ENCODE measurements at places on chromosomes 5 and 9.

- peak; percentile 46 for DNase-seq
These were observed at the start of gene ZFP37 for GRCh38 chr9:113056191-113057106. Gene ZFP37 (minus strand): TSS chr9:113056724. CDS start chr9:113056688, 36 bp downstream.

- no peak for DNase-seq
These were observed 35.8 kb upstream of the PIP5K1B start for GRCh38 chr9:68669218-68669617.

DNA sequence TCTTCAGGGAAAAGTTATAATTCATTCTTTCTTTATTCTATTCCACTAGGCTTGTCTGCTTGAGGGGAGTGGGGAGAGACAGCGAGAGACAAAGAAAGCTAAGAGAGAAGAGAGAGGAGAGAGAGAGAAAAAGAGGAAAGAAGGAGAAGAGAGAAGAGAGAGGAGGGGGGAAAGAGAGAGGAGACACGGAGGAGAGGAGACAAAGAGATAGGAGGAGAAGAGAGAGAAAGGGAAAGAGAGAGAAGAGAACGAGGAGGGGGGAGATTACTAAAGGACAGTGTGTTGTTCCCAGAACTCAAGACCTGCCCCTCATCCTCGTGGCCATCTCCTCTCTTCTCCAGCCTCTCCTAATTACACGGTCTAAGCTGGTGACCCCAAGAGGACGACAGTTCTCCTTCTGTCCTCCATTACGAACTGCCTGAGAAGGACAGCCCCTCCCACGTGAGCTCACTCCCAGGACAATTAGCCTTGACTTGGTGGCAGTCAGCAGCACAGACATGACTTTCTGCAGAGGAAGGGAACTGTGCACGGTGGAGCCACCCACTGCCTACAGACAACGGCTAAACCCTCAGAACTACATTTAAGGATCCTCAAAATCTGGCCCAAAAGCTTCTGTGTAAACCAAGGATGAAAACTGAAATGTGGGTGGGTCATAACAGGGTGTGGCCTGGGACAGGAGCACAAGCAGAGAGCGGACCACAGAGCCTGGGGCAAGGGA, 99.1 kb downstream of the COL23A1 start:
- no peak for DNase-seq

GRCh38 chr5:33840927-33841547, 50.8 kb downstream of the ADAMTS12 start:
- DNase-seq = no peak

- no peak for DNase-seq
These were observed 74.7 kb downstream of the KIF24 start for GRCh38 chr9:34254141-34254913.

DNA sequence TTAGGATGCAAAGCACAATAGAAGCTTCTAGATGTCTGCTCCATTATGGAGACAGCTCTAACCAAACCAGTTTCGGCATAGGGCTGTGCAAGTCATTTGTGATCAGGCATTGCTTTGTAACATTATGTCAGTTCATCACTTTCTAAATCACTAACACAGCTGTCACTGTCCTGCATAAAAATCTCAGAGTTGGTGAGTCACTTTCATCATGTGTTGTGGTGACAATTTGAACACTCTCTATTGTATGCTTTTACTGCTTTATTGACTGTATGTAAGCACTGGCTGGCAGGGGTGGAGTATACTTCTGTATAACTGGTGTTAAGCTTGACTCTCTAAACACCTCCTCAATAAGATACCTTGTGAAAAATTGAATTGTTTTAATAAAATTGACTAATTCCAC, 77.9 kb downstream of the SLCO4C1 start:
- DNase-seq = no peak

GRCh38 chr9:132616725-132617124, 34.3 kb downstream of the BARHL1 start:
- no peak for DNase-seq

DNA sequence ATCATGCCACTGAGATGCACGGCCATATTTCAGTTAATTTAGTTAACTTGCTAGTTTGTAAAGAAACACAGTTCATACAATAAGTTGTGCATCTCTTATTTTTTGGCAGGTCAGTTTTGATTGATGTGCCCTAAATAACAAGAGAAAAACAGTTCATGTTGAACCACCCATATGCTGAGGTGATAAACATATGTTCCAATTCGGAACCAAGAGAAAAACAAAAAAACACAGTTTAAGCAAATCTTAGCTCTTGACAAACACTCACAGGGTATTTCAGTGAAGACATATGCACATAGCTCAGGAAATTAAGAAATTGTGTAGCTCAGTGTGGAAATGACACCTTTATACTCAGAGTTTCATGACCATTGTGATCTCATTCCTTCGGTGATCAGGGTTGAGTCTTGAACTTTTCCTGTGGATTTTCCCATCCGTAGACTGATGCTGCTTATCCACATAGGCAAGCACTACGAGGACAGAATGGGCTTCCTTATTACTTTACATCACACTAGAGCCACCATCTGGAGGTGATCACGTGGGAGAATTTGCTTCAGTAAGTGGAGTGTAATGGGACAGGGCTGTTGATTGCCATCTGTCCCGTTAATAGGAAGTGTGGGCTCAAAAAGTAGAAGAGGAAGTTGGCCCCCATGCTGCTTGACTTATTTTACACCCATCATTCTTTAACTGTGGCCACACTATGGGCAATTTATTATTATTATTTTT, 773.0 kb downstream of the MTRR start:
- no peak for DNase-seq

DNA sequence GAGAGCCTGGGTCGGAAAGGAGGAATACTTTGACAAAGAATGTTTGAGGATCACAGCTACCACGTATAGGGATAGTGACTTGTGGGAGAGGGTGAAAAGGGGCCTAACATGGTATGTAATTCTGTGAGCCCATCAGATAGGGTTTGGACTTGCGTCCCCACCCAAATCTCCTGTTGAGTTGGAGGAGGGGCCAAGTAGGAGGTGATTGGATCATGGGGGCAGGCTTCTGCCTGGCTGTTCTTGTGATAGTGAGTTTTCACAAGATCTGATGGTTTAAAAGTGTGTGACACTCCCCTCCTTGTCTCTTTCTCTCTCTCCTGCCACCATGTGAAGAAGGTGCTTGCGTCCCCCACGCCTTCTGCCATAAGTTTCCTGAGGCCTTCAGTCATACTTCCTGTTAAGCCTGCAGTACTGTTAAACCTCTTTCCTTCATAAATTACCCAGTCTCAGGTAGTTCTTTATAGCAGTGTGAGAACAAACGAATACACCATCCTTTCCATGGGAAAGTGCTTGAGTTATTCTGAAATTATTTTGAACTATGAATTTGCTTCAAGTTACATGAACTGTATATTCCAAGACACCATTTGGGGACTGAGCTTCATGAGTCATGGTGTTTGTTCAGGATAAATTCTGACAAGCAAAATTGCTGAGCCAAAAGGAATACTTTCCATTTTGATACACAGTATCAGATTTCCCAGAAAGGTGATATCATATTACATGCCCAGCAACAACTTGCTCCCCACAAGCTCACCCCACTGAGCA, 68.8 kb upstream of the SSBP2 start:
- no peak for DNase-seq

DNA sequence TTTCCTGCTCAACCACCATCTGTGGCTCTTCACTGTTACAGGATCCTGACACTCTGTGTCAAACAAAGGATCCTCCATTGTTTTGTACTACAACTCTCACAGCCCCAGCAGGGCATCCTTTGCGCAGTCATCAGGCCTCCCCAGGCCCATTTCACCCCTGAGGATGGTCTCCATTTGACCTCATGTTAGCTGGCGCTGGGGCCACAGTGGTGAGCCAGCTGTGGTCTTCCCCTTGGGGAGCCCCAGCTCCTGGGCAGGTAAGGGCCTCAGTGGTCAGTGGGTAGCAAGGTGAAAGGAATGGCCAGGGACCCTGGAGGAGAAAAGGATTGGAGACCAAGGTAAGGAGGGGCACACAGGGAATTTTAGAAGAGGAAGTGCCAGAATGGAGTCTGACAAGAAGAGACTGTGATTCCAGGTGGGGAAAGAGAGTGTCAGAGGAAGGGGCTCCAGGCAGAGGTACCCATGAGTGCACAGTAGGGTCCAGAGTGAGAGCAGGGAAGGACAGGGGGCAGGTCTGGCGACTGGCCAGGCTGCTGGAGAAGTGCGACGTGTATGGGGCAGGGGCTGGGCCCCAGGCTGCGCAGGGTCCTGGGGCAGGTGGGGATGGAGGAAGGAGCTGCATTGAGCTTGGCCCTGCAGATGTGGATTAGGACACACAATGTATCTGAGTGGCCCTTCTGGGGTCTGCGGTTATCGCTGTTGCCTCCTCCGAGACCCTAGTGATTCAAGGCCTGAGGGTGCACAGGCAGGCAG, 109.9 kb downstream of the PHF2 start:
- DNase-seq = no peak

DNA sequence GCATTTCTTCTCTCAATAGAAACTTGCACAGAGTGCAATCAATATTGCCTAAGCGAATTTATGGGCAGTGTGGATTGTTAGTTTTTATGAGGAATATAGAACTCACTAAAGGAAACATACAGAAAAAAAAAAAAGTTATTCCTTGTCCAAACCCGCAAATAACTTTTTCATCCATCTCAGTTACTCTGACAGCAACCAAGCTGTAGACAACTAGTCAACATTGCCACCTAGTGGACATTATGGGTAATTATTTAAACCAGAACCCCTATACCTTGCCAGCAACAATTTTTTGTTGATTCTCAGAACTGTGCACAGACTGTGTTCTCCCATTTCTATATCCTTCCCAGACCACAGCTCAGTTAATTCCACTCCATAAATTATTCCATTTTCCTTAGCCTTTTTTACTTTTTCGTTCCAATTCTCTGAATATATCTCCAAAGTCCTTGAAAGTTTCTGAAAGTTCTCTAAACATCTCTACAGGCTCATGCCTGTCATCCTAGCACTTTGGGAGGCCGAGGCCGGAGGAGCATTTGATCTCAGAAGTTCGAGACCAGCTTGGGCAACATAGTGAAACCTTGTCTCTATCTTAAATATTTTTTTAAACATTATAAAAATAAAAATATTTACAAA, 2.6 kb upstream of the AFAP1L1 start:
- no peak for DNase-seq

- DNase-seq = no peak
These were observed 25.7 kb downstream of the CPEB4 start for GRCh38 chr5:173913686-173914321.

DNA sequence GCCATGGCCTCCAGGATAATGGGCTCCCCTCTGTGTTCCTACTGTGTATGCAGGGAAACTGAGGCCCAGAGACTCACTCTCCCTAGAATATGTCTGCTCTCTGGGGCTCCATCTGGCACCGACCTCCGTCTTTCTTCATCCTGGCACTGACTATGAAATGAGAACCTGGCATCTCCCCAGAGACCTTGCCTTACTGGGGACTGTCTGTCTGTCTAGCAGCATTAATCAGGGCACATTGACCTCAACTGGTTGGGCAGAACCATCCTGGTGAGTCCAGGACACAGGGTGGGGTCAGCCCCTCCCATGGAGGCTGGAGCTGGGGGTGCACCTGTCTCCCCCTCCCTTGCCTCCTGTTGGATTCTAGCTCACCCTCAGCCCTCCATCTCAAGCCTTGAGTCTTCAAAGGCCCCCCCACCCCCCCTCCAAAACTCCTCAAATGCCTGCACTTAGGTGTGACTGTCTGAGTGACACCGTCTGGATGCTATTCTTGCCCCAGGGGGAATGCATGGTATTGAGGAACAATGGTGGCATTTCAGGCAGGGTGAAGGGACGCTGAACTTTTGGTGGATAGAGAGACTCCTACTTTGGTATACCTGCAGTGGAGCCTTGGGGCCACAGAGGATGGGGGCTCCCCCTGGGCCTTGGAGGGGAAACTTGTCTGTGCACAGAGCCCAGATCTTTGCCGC, 12.8 kb upstream of the PITX1 start:
- DNase-seq = no peak

DNA sequence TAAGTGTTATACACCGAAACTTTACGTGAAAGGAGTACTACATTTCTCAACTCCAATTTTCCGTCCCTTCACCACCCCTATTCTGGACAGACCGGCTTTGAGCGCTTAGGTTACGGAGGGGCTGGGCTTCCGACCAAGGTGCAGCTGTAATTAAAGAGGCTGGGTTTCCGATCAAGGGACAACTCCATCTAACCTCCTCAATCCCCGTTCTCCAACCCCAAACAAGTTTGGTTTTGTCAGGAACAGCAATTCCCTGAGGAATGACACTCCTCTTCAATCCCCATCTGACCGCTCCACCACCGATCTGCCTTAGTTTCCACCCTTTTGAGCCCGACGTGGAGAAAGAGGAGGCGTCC, 577 bp downstream of the TUT7 start:
- peak; percentile 4 for DNase-seq

GRCh38 chr5:9401786-9402472, 143.9 kb downstream of the SEMA5A start:
- DNase-seq = no peak

GRCh38 chr5:12522116-12522515, 617.9 kb upstream of the CTNND2 start:
- DNase-seq = no peak

- DNase-seq = no peak
These were observed 2.8 kb downstream of the SRA1 start for GRCh38 chr5:140554454-140554853.

- no peak for DNase-seq
These were observed 1055.9 kb downstream of the CDH18 start for GRCh38 chr5:18932081-18932480.

- no peak for DNase-seq
These were observed 33.7 kb upstream of the CSF1R start for GRCh38 chr5:150120062-150120441.

GRCh38 chr5:149808264-149808982, 78.3 kb downstream of the PPARGC1B start:
- DNase-seq = no peak

- DNase-seq = no peak
These were observed 256.7 kb downstream of the CDH12 start for GRCh38 chr5:22596404-22596970.

- no peak for DNase-seq
These were observed 33.4 kb downstream of the CEP120 start for GRCh38 chr5:123389794-123390193.

DNA sequence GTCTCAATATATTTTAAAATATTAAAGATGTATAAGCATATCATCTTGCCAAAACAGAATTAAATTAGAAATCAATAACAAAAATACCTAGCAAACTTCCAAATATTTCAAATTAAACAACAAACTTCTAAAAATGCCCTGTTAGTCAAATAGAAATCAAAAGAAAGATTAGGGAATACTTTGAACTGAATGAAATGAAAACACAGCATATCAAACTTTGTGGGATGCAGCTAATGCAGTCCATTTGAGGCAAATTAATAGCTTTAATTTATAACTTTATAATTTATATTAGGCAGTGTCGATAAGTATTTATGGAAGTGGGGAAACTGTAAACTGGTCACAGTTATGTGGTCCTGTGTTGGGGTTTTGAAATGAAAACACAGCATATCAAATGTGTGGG, 17.1 kb downstream of the SLC6A3 start:
- DNase-seq = no peak

GRCh38 chr5:91257301-91257700, 125.8 kb downstream of the ARRDC3 start:
- no peak for DNase-seq

GRCh38 chr5:82313016-82313415, 34.9 kb upstream of the RPS23 start:
- no peak for DNase-seq

- DNase-seq = no peak
These were observed 155.4 kb upstream of the ANKH start for GRCh38 chr5:15026944-15027343.

GRCh38 chr9:38280251-38280800, 112.2 kb upstream of the ALDH1B1 start:
- no peak for DNase-seq

Data from T-helper 9 cell (primary cell).